COR-L47 (cell line): ENCODE measurements at places on chromosomes 12 and 14.

DNA sequence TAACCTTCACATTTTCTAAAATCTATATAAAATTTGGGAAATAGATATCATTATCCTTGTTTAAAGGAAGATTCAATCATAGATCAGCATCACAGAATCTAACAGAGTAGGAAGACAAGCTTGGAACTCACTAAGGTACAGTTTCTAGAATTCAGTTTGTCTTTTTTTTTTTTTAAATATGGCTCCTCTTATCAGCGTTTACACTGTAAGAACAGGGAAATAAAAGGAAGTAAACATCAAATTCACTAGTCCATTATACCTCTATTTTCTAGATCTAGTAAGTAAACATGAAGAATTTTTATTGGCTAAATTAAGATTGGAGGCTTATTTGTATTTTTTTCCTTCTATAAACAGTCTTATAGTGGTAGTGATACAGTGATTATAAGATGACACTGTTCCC is 144.9 kb downstream of the LRIG3 start:
- DNase-seq: no peak

DNA sequence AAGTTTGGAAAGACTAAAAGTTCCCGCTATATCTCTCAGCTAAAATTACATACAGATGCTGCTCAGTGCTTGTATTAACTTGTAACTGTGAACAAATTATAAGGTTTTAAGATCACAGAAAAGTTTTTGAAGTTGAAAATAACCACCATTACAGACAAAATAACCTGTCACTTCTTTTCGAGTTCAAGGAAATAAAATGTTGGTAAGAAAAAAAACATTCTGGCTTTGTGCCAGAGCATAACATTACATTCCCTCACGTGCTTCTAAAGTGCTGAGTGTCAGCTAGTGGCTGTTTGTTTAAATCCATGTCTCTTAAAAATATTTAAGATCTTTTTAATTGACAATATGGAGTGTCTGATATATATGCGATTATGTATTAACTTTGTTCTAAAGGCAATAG is 27.2 kb upstream of the ADAMTS20 start:
- DNase-seq: no peak

- DNase-seq: no peak
Measured at GRCh38 chr14:74437496-74438053, 11.6 kb upstream of the SYNDIG1L start.

DNA sequence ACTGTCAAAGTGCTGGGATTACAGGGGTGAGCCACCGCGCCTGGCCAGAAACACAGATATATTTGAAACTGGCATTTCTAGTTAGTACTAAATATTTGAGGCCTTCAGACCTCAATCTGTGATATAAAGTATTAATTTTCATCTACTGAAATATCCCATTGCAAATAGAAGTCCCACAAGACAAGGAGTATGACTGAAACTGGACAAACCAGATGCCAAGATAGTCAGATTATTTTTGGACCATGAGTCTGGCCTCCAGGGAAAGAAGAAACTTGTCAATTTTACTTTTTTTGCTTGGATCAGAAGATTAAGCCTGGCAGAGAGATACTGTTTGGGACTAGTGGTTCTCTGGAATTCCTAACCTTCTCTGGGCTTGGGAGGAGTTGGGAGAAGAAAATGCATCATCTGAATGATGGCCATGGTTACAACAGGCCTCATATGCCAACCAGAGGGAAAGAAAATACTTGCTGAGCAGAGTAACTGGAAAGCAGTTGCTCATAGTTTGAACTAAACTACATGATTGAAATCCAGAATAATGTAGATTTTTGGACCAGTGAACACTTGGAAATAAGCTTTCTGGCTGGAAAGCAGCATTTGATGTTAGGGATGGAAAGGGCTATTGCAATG is 2.9 kb upstream of the SMOC1 start:
- no peak for DNase-seq

GRCh38 chr14:57413849-57414248 is 23.5 kb downstream of the NAA30 start:
- no peak for DNase-seq

DNA sequence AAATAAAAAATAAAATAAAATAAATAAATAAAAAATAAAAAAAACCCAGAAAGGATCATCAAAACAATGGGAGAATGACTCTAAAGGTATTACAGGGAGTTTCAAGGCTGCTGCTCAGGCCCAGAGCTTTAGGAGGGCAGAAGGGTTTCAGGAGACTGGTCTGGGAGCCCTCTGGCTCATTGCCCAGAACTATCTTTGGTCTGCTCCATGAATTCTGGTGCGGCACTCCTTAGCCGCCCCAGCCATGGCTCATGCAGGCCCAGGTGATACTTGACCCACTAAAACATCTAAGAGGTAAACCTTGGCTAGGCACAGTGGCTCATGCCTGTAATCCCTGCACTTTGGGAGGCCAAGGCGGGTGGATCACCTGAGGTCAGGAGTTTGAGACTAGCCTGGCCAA is 14.7 kb upstream of the TMED10 start:
- no peak for DNase-seq
